ENCODE measurements at places on chromosomes 3 and 15.

GRCh38 chr15:96360581-96361308, 30.2 kb downstream of the NR2F2 start:
- peaks cover 23% of the 10 kb centered on the region for H3K27me3 ChIP-seq
- H3K4me1 ChIP-seq, result peaks cover 5% of the 10 kb centered on the region
- no peaks in the 10 kb centered on the region for H3K36me3 ChIP-seq
- no peak overlapping the region for H3K27ac ChIP-seq
- H3K4me3 ChIP-seq, result no peak overlapping the region

DNA sequence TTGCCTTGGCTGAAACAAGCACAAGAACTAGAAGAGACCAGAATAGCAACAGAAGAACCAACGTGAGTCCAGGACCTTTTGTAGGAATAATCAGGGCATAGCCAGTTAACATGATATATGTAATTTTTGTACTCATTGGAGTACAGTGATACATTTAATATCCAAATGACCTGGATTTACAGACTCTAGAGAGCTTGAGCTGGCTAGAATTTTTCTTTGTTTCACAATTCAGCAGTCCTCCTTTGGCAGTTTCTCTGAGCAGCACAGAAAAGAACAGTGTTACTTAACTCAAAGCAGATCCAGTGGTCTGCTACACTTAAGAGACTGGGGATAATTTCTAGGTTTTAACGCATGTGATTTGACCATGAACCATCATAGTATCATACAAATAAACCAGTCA, 245.7 kb downstream of the ADAMTSL3 start:
- H3K27ac ChIP-seq, result no peak overlapping the region
- H3K27me3 ChIP-seq, result peaks cover 4% of the 10 kb centered on the region
- H3K4me1 ChIP-seq, result no peaks in the 10 kb centered on the region

DNA sequence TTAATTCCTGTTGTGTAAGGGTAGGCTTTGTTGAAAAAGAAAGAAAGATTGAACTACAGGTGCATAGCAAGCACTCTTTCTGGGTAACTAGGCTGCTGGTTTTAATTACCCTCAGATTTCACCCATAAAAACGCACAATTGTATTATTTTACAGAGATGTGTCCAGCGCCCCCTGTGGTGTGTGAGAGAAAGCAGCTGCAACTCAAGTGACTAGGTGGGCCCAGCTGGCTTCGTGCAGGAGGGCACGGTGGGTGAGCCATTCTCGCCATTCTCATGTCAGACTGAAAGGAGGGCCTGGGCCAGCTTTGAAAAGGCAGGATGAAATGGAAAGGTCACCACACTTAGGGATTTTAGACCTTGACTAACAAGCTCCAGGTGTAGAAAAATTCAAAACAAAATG, 122.6 kb downstream of the LRIG1 start:
- no peak overlapping the region for H3K4me3 ChIP-seq
- no peak overlapping the region for H3K27ac ChIP-seq
- H3K27me3 ChIP-seq, result no peaks in the 10 kb centered on the region
- peak; percentile 3 for DNase-seq

GRCh38 chr3:66397745-66398144, 103.1 kb downstream of the LRIG1 start:
- H3K27me3 ChIP-seq, result no peaks in the 10 kb centered on the region
- H3K27ac ChIP-seq, result no peak overlapping the region
- no peak for DNase-seq
- H3K4me1 ChIP-seq, result no peaks in the 10 kb centered on the region

- DNase-seq, result no peak
- H3K4me3 ChIP-seq, result no peak overlapping the region
- no peaks in the 10 kb centered on the region for H3K27me3 ChIP-seq
- peaks cover 5% of the 10 kb centered on the region for H3K36me3 ChIP-seq
- H3K27ac ChIP-seq, result no peak overlapping the region
- no peaks in the 10 kb centered on the region for H3K4me1 ChIP-seq
Measured at GRCh38 chr3:8937064-8938020, 25.9 kb downstream of the RAD18 start.

DNA sequence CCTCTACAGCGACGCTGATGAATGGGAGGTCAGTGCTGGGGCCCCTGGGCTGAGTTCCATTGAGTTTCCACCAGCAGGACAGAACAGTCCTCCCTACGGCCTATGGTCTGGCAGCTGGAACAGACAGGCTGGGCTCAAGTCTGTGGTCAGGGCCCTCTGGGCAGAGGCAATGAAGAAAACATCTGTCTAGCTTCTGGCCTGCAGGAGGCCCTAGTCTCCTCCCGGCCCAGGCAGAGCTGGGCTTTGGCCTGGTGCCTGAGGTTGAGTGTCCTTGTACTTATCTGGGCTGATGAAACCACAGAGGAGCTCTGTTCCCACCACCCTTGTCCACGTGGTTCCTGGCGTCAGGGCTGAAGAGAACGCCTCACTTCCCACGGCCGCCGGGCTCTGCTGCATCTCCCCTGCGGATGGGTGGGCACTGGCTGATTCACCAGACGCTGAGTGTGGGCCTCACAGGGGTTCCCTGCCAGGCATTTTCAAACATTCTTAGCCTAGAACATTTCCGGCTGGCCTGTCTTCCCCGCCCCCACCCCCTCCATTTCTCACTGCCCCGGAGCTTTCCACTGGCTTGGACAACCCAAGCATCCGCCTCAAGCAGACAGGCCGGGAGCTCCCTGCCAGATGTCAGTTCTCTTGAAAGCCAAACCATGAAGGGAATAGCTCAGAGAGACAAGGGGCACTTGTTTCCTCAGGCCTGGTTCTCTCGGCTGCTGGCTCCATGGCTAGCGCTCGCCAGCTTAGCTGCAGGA, 20.3 kb downstream of the PPCDC start:
- peak overlapping the region; percentile 90 for H3K27ac ChIP-seq
- peaks cover 97% of the 10 kb centered on the region for H3K4me1 ChIP-seq
- no peaks in the 10 kb centered on the region for H3K36me3 ChIP-seq
- H3K4me3 ChIP-seq, result no peak overlapping the region

GRCh38 chr3:5140230-5140621, 18.1 kb downstream of the ARL8B start:
- H3K4me3 ChIP-seq, result no peak overlapping the region
- H3K4me1 ChIP-seq, result peaks cover 28% of the 10 kb centered on the region
- H3K27me3 ChIP-seq, result no peaks in the 10 kb centered on the region
- no peaks in the 10 kb centered on the region for H3K36me3 ChIP-seq
- no peak overlapping the region for H3K27ac ChIP-seq
- DNase-seq, result peak; percentile 74

DNA sequence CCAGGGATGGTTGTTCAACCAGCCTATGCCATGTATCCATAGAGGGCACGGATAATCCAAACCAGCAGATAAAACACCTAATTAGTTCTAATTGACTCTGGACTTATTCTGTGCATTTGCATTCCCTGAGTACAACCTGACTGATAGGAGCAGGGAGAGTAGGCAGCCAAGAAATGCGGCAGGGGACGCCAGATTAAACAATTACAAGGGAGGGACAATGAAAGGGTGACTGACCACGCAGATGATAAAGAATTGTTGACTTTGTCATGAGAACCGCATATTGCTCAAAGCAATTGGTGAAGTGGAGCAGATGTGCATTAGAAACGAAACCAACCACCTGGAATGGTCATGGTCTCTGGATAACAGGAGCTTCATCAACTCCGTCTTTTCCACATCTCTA, 369.1 kb upstream of the FRG2C start:
- no peak for DNase-seq
- no peak overlapping the region for H3K27ac ChIP-seq
- H3K4me3 ChIP-seq, result no peak overlapping the region
- no peaks in the 10 kb centered on the region for H3K4me1 ChIP-seq
- H3K27me3 ChIP-seq, result no peaks in the 10 kb centered on the region

DNA sequence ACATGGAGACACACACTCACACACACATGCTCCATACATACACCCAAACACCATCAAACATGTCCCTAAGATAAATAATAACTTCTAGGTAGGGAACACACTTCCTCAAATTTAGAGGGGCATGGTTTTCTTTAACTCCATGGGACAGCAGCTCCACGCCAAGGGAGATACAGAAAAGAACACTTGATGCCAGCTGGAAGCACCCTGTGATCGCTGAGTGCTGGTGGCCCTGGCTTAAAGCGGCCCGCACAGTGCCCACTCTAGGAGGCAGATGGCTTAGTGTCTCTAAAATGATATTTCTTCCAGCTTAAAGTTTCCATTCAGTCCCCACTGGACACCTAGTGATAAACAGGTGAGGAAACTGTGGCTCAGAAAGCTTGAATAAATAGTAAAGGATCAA, 232.9 kb downstream of the UACA start:
- peaks cover 81% of the 10 kb centered on the region for H3K4me1 ChIP-seq
- no peak overlapping the region for H3K27ac ChIP-seq
- H3K4me3 ChIP-seq, result no peak overlapping the region
- no peak for DNase-seq
- H3K36me3 ChIP-seq, result no peaks in the 10 kb centered on the region
- no peaks in the 10 kb centered on the region for H3K27me3 ChIP-seq

Data from common myeloid progenitor, CD34-positive (primary cell).